ENCODE measurements at places on chromosomes 7 and 10.

DNA sequence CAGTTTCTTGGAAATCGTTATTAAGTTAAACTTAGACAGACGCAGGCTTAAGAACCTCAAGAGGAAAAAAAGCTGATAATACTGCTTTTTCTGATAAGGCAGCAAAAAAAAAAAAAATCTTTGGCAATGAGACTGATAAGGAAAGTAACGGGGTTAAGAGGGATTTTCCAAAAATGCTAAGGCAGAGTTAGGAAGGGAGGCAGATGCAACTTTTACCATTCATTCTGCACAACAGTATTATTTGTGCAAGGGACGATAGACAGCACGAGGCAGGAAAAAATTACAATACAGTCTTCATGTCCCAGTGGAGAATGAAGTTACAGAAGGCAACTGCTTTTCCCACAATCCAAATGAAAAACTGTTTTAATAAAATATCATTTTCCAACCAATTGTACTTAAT is 194.0 kb downstream of the DOCK4 start:
- DNase-seq: no peak

GRCh38 chr10:116385994-116386809 is 41.4 kb upstream of the PNLIPRP3 start:
- peak; percentile 39 for DNase-seq

DNA sequence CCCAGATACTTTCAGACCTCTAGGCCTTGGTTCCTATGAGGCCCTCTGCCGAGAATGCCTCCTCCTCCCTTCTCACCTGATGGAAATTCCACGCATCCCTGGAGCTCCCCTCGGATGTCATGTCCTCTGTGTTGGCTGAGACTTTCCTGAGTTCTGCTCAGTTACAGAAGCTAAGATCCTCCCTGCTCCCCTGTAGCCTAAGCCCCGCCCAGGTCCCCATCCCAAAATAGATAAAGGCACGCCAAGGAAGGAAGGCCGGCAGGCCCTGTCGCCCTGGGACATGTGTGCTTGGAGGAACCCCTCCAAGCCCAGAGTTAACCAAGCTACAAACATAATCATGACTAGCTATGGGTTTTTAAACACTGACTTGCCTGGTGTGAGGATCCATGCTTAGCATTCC is 123.5 kb downstream of the SORBS1 start:
- no peak for DNase-seq

GRCh38 chr7:114644455-114644854 is 229.8 kb downstream of the FOXP2 start:
- DNase-seq: no peak

GRCh38 chr7:100894860-100895700 is 608 bp downstream of the ACHE start:
- DNase-seq: peak; percentile 22

GRCh38 chr7:157690833-157691585 is 354.2 kb downstream of the DNAJB6 start:
- peak; percentile 38 for DNase-seq

DNA sequence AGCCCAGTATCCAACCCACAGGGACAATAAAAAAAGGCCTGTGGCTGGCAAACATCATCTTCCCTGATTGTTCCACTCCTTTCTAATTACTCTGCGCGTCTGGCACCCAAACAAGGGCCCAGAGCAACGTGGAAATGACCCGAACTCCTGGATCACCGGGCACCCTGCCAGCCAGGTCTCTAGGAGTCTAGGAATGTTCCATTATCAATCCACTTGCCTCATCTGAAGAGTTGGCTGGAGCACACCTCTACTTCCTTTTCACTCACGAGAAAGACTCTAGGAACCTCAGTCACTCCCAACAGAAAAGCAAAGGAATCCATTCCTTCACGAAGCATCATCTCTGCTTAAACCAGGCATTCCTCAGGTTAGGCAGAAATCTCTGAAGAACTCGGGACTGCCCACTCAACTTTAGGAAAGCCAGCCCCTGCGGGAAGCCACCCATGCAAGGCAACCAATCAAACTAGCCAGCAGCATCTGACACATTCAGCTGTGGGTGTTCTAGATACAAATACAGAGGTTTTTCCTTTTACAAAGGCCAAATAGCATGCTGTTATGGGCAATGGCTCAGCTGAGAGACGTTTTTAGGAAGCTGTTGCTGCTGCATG is 37.7 kb downstream of the ATXN7L1 start:
- DNase-seq: peak; percentile 37

- no peak for DNase-seq
These were observed 22.7 kb downstream of the FAM53B start for GRCh38 chr10:124721330-124722045.

- no peak for DNase-seq
These were observed 476.2 kb downstream of the GRM8 start for GRCh38 chr7:126776498-126776897.

GRCh38 chr7:2938514-2939192 is 94.5 kb upstream of the GNA12 start:
- no peak for DNase-seq

- peak; percentile 91 for DNase-seq
These were observed 39.9 kb downstream of the PLEKHA8 start for GRCh38 chr7:30068117-30068516.

DNA sequence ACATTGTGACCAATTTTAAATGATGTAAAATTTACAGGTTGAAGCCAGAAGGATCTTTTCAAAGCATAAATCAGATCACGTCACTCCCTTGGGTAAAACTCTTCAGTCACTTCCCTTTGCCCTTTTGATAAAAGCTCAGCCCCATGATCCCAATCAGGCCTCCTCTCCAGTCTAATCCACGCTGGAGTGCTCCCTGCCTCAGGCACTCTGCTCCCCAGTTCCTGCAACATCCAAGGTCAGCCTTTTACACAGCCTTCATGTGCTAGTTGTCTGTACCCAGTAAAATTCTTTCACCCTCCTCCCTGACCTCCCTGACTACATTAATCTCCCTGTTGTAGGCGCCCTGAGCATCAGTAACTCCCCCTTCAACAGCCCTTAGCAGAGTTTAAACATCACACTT is 14.1 kb downstream of the ELMO1 start:
- DNase-seq: no peak

GRCh38 chr10:77037735-77038403 is 599.7 kb downstream of the KCNMA1 start:
- DNase-seq: no peak

DNA sequence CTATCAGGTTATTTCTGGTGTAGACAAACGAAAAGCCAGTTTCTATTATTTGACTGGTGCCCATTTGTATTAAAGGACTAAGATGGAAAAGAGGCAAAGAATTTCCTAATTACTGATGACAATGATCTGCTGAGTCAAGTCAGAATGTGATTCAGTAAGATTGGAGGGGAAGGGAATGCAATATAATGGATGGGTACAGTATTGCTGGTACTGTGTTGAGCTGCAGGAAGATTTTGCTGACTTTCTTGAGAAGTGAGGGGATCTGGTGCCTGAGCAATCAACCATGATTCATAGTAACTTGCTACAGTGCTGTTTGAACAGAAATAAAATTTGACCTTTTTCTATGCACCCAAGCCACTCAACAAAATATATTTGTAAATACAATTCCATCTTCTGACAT is 139.1 kb upstream of the RHEB start:
- peak; percentile 50 for DNase-seq

- no peak for DNase-seq
These were observed 80.2 kb downstream of the ALOX5 start for GRCh38 chr10:45454262-45454661.

DNA sequence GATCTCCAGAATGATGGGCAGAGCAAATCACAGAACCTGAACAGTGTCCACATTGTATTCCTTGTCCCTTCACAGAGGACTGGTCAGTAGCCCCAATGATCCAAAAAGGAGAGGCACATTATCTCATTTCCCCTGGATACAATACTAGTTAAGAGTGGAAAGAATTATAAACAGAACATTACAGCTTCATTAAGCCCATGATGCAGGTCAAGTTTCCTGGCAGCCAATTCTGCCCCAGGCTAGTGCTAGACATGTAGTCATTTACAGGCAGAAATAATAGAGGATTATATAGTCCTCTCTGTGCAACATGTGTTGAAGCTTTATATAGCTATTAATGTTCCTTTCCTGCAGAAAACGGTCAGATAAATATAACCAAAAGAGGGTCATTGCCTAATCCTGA is 124.3 kb upstream of the WNT16 start:
- no peak for DNase-seq

DNA sequence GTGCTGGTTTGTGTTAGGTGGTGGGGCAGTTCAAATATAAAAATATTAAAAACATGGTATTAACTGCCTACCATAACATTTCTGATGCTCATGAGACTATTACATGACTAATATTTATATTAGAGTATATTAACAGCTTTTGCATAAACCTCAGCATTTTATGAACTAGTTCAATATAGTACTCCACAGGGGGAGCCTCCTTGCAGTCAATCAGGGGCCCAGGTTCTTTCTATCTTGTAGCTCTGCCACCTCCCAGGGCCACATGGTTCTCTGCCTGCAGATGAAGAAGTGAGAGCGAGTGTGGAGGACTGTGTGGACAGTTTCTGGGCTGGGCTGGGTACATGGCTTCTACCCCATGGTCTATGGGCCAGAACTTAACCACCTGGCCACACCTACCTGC is 159.5 kb downstream of the RPS24 start:
- no peak for DNase-seq

GRCh38 chr10:78205457-78206016 is 171.9 kb downstream of the RPS24 start:
- no peak for DNase-seq

- no peak for DNase-seq
These were observed 117.0 kb downstream of the OAT start for GRCh38 chr10:124301736-124302135.

GRCh38 chr7:44621034-44621749 is 14.8 kb downstream of the OGDH start:
- DNase-seq: no peak

DNA sequence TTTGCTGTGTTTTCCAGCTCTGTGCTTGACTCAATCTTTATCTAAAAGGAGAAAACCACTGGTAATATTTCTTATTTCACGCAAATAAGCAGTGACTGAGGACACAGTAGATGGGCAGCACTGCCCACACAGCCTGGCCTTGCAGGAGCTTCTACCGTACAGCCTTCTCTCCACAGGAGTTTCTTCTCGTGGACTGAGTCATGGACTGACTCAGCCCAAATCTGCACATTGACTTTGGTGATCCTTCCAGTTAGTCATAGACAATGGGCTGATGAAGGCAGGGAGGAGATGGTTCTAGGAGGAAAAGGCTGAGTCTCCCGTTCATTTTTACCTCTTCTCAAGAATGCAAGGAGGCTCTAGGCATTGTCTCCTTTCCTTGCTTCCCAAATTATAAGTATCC is 200.7 kb downstream of the RAPGEF5 start:
- peak; percentile 53 for DNase-seq

DNA sequence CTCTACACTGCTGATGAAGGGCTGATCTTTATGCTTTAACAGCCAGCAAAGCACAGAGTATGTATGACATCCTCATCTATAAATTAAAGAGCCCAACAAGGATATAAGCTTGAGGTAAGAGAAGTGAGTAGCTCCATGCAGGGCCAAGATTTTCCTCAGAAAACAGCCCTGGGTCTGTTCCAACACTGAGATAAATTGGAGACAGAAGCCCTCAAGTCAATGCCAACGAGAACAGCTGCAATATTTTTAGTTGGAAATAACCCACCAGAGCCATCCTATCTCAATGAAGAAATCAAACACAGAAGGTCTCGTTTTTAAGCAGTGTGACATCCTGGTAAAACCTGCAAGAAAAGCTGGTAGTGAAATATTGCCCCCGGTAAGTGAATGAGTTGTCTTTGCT is 297.0 kb upstream of the AUTS2 start:
- DNase-seq: no peak

DNA sequence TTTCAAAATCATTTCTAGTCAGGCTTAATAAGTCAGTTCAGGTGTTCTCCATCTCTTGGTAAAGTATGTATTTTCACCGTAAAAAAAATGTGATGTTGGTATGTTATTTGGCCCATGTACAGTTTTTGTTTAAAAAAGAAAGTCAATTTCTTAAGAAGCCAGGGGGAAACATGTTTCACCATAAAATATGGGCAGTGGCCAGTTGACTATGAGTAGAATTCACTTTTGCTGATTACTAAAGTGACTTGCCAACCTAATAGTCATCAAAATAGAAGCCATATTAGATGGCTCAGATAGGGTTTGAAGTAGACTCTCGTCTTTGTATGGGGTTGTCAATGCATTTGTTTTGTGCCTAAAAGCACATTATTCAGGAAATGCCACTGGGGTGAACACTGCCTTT is 266.3 kb downstream of the BICC1 start:
- DNase-seq: no peak

GRCh38 chr10:131722121-131722520 is 178.7 kb upstream of the PPP2R2D start:
- DNase-seq: no peak

GRCh38 chr10:26508016-26508415 is 69.9 kb downstream of the APBB1IP start:
- DNase-seq: peak; percentile 43

- peak; percentile 65 for DNase-seq
These were observed 168.0 kb downstream of the PTPN20 start for GRCh38 chr10:47079204-47079580.

DNA sequence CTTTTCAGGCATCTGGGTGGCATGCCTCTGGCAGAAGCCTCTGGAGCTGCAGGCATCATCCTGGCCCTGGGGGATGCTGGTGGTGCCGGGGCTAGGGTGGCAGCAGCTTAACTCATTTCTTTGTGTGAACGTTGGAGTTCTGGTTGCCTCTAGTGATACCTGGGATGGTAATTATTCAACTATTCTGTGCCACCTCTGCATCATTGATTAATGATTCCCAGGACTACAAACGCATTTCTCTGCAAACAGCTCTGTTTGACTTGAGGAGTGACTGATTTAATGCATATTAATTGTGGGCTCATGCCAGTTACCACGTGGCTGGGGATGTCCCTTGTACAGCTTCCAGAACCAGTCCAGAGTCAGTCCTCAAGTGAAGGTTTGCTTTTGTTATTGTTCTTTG is 55.9 kb downstream of the LRRC18 start:
- DNase-seq: no peak

GRCh38 chr7:147008530-147008929 is 891.9 kb downstream of the CNTNAP2 start:
- no peak for DNase-seq

Measured in fibroblast of upper back skin (primary cell).